ENCODE measurements at places on chromosomes 2 and 18.

DNA sequence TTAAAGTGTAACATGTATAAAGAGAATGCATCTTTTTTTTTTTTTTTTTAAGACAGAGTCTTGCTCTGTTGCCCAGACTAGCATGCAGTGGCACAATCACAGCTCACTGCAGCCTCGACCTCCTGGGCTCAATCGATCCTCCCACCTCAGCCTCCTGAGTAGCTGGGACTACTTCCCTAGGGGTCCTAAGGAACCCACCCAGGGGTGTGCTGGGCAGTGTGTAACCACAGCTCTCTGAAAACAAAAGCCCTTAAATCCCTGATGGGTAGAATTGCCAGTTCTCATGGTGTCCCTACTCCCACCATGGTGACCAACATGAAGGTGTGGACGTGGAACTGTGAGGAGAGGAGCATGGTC lies 105.6 kb upstream of the ST3GAL5 start:
- DNase-seq, result no peak

GRCh38 chr18:32696376-32696775 lies 76.4 kb downstream of the KLHL14 start:
- no peak for DNase-seq

- DNase-seq, result no peak
Observed at GRCh38 chr2:217731805-217732204, 271.0 kb downstream of the TNS1 start.

DNA sequence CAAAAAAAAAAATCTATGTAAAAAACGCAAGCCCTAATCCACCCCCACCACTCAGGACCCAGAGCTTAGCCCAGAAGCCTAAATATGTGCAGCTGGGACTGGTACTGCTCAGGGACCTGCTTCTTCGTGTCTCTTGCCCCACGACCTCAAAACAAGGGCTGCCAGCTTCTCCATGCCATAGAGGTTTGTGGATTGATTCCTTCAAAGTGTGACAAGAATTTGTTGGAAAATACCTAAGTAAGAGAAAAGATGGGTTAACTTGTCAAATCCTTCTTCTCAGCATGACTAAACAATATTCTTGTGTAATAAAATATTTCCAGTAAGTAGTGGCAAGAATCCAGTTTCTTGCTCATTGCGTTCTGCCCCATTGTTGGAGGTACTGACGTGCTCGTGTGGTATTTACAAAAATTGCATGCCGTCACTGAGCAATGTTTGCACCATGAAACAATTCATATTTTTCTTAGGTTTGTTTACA lies 825 bp upstream of the SCYGR1 start:
- no peak for DNase-seq

GRCh38 chr2:104434318-104434792 lies 419.6 kb upstream of the POU3F3 start:
- no peak for DNase-seq

DNA sequence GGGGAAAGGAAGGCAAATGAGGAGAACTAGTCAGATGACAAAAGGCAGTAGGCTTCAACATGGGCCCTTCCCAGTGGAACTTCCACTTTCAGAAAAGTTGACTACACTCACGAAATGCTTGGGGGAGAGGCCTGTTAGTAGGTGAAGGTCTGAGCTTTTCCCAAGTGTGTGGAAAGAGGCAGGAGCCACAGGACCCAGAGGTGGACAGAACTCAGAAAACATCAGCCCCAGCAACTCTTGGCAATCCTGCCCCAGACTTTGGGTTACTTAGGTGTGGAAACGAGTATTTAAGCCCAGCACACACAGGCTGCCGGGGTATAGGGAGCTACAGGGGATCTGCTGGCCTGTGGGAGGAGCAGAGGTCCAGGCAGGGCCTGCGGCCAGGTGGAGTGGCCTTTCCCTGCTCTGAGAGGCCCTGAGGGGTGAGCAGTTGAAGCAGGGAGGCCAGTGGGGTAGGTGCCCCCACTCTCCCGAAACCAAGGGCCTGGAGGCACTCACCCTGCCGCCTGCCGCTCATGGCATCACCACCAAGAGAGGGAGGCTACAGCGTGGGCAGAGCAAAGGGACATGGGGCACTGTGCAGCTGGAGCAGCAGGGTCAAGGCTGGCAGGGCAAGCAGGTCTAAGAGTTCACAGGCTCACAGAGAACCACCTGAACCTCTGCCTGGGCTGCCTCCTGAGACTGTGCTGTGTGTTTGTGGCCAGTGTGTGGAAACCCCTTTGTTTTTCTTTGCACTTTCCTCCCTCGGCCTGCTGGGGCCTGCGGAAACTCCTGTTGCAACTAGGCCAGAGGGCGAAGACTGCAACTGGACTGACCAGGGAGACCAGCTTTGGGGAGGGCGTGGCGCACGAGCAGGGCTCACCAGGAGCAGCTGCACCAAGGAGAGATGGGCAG lies 130.7 kb upstream of the SERTAD2 start:
- DNase-seq, result no peak

- DNase-seq, result no peak
Observed at GRCh38 chr2:604385-604784, 72.8 kb downstream of the TMEM18 start.

GRCh38 chr18:48065601-48065995 lies 135.1 kb upstream of the SMAD2 start:
- DNase-seq, result no peak

DNA sequence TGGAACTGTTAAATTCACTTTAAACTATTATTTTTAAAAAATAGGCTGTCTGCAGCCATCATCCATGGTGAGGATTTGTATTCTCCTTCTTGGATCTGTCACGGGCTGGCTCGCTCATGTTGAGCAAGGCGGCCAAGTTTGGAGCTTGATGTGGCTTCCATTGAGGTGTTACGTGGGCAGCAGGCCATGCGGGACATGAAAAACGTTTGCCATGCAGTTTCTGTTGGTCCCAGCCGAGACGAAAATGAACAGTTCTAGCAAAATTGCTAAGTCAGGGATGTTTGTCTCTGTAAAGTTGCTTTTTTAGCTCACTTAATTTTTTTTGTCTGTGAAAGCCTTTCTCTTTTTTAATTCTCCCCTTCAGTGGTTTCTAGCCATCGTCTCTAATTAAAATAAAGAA lies 70.2 kb upstream of the MGAT5 start:
- DNase-seq, result no peak

DNA sequence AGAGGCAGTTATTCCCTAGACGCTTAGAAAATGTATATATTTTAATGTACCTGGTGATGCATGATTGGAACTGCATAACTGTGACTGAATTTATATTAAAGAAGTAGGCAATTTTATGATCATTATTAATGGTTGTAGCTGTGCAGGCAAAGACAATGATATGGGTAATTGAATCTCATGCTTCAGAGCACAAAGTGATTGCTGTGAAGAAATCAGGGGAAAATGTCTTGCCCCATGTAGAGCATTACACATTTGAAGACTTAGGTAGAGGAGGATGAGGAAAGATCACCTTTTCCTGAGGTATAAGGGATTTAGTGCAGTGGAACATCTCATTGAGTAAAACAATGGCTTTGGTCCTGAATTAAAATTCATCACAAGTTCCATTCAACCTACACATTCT lies 246.8 kb upstream of the DCC start:
- no peak for DNase-seq

DNA sequence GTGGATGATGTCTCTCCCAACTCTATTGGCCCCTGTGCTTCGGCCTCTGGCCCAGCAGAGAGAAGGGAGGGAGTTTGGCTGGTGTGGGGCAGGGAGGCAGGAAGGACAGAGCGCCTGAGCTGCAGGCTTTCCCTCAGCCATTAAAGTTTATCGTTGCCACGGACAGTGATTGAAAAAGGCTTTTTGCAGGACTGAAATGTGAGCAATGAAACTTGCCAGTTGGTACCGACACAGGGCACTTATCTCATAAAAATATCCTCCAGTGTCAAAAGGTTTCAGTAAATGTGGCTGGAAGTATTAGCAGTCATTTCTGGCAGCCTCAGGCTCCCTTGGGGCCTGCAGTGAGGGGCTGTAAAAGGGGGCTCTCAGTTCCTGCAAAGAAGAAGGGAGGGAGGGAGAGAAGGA lies 169.2 kb downstream of the GLI2 start:
- no peak for DNase-seq

- DNase-seq, result no peak
Observed at GRCh38 chr2:145007960-145008263, 488.0 kb upstream of the ZEB2 start.

DNA sequence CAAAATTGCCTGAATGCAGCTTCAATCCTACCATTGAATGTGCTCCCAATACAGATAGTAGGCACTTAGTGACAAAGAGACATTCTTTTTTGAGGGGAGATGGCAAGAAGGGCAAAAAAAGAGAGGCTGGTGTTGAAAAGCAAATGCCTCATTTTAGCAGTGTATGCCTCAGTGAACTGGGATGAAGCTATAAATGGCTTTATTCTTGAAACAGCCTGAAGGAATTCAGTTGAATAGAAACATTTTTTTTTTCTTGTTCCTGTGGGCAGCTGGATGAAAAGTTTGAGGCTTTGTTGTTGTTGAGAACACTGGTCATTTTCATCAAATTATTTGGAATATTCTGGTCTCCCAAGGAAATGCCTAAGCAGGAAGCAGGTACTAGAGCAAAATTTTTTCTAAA lies 228.9 kb downstream of the RNF144A start:
- no peak for DNase-seq

DNA sequence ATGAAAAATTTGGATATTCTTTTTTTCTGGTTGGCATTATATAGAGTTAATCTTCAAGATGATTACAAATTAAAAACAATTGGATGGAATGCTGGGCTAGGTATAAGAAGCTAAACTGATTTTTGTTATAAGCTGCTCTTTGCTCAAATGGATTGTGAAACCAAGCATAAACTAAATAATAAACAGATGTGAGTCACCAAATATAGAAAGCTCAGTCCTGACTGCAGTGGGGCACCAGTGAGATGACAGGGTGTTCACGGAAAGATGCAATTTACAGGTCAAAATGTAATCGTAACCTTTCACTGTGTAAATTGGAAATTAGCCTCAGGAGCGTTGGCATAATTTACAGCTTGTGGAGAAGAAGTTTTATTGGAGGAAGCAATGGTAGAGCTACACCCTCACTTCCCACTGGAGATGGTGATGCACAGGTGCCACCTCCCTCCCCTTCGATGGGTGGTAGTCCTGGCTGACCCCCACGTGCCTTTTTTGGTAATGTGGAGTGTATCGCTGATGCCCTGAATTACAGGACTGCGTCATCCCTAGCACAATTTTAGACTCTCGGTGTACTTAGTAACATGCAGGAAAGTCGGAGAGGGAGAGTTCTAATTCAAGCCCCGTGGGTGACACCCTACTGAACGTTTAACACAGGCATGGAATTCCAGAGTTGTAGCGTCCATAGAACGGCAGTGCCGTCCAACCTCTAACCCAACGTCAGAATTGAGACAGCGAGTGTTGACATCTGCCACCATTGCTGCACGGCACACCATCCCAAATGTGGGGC lies 73.9 kb upstream of the NFATC1 start:
- DNase-seq, result no peak
